Cardiac muscle cell (in vitro differentiated cells and primary cell): ENCODE measurements at places on chromosomes 4 and X. TPM values are rescaled to one million over a fixed set of nuclear protein-coding genes. Genes with fewer than 3 reads are reported as not detected.

GUCY1A1 gene
- total RNA-seq = 123 TPM in 2 replicates

SAGE1 gene
- not detected in 2 replicates for total RNA-seq

GRIA3 gene
- total RNA-seq = 2.8 and 5.9 TPM in 2 replicates

SFRP2 gene
- total RNA-seq = 0.30 and 1.7 TPM in 2 replicates

STS gene
- total RNA-seq = 1.9 and 4.3 TPM in 2 replicates

DNAAF6 gene
- 0.06 TPM in 1 of 2 replicates, not detected in the other for total RNA-seq

NAP1L3 gene
- 61.4 and 67.6 TPM in 2 replicates for total RNA-seq

GPR82 gene
- total RNA-seq = not detected in 2 replicates

NEXMIF gene
- 0.46 and 1.0 TPM in 2 replicates for total RNA-seq

GPR34 gene
- not detected in 2 replicates for total RNA-seq

FGG gene
- total RNA-seq = not detected in 2 replicates

CPE gene
- total RNA-seq = 204 and 238 TPM in 2 replicates

SLC6A14 gene
- not detected in 2 replicates for total RNA-seq

GRPR gene
- total RNA-seq = 0.67 and 0.69 TPM in 2 replicates

CORIN gene
- 118 and 169 TPM in 2 replicates for total RNA-seq
